Chondrocyte (in vitro differentiated cells): ENCODE measurements at places on chromosomes 3 and 15.

DNA sequence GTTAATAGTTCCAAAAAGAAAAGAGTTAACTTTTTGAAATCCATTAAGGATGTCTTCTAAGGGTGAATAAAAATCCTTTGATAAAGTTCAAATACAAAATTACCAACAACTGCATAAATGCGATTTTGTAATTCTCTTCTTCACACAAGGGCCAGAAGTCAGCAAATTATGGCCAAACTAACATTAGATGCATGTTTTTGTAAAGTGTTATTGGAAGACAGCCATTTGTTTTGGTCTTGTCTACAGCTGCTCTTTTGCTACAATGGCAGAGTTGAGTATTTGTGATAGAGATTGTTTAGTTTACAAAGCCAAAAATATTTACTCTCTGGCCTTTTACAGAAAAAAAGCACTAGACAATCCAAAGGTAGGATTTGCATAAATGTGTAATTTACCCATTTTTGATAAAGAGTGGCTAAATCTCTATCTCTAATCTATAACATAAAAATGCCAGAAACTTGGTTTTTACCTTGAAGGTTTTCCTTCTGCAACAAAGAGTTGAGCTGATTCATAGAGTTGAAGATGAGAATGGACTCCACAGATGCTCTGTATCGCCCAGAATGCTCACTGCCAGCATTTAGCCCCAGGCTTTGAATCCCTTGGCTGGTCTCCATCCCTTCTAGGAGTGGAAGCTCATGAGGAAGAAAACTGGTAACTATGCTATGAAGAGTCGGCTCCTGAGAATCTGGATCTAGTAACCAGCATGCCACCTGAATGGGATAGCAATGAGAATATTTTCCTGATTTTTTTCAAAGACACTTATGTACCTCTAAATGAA is 64.5 kb downstream of the POLQ start:
- H3K4me3 ChIP-seq: no peak overlapping the region
- H3K27ac ChIP-seq: no peak overlapping the region
- DNase-seq: no peak
- H3K27me3 ChIP-seq: no peaks in the 10 kb centered on the region
- no peaks in the 10 kb centered on the region for H3K36me3 ChIP-seq

DNA sequence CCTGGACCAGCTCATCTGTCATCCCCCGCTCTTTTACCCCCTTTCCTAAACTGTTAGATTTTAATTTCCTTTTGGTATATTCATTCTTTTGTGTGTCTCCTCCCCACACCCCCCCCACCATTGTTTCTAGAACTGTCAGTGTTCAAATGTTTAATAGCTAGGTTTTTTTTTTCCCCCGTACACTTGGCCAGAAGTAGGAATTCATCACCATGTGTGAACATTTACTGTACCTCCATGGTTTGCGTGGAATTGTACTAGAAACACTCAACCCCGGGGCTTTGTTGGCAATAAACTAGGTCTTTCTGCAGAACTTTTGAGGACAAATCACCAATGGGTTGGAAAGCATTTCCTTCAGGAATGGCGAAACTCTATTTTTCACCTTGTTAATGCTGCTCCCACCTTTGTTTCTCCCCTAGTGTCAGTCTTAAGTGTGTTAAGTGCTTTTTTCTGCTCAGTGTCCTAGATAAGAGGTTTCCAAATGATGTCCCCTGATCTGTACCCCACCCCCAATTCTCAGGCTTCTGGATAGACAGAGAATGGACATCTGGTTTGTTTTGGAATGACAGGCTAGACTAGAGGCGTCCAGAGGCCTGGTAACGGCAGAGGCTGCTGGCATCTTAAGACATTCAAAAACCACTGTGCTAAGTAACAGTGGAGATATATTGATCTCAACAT is 76.8 kb downstream of the SMAD3 start:
- H3K27ac ChIP-seq: peak overlapping the region; percentile 86
- no peak overlapping the region for H3K4me3 ChIP-seq

GRCh38 chr15:51681303-51681963 is at the start of gene SCG3:
Gene SCG3 (plus strand): TSS chr15:51681503. CDS start chr15:51681756, 253 bp downstream.
- peak; percentile 90 for DNase-seq
- H3K4me1 ChIP-seq: peaks cover 8% of the 10 kb centered on the region
- no peaks in the 10 kb centered on the region for H3K36me3 ChIP-seq
- peaks cover 38% of the 10 kb centered on the region for H3K27me3 ChIP-seq
- H3K27ac ChIP-seq: no peak within 1 kb of the TSS

- no peak for DNase-seq
- no peaks in the 10 kb centered on the region for H3K36me3 ChIP-seq
- no peak overlapping the region for H3K27ac ChIP-seq
- no peak overlapping the region for H3K4me3 ChIP-seq
Measured at GRCh38 chr3:117485841-117486240, 776.3 kb downstream of the TUSC7 start.

DNA sequence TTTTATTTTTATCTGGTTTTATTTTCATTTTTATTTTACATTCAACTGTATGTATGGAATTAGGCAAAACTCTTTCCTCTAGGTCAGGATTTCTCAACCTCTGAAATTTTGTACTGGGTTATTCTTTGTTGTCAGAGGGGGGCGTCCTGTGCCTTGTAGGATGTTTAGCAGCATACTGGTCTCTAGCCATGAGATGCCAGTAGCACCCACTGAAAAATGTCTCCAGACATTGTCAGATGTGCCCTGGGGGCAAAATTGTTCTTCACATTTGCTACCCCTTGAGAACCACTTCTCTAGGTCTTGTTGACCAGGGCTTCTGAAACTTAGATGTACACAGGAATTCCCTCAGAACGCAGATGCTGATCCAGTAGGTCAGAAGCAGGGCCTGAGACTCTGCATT is 5.4 kb downstream of the CHRNA5 start:
- peaks cover 9% of the 10 kb centered on the region for H3K4me1 ChIP-seq
- H3K27me3 ChIP-seq: peaks cover 4% of the 10 kb centered on the region
- no peaks in the 10 kb centered on the region for H3K36me3 ChIP-seq
- DNase-seq: no peak
- H3K4me3 ChIP-seq: no peak overlapping the region

- H3K4me1 ChIP-seq: peaks cover 28% of the 10 kb centered on the region
- H3K36me3 ChIP-seq: peaks cover 1% of the 10 kb centered on the region
- H3K27me3 ChIP-seq: no peaks in the 10 kb centered on the region
- no peak overlapping the region for H3K27ac ChIP-seq
- DNase-seq: no peak
- no peak overlapping the region for H3K4me3 ChIP-seq
Measured at GRCh38 chr15:64521201-64521600, 60.8 kb downstream of the ZNF609 start.

GRCh38 chr3:115996420-115997108 is 373.3 kb downstream of the GAP43 start:
- H3K36me3 ChIP-seq: no peaks in the 10 kb centered on the region
- H3K4me1 ChIP-seq: peaks cover 29% of the 10 kb centered on the region
- peak overlapping the region; percentile 59 for H3K27ac ChIP-seq
- no peak for DNase-seq

- H3K4me1 ChIP-seq: no peaks in the 10 kb centered on the region
- H3K27ac ChIP-seq: no peak overlapping the region
- H3K4me3 ChIP-seq: no peak overlapping the region
- no peak for DNase-seq
- H3K36me3 ChIP-seq: peaks cover 6% of the 10 kb centered on the region
- H3K27me3 ChIP-seq: no peaks in the 10 kb centered on the region
Measured at GRCh38 chr3:112519424-112520001, 20.2 kb upstream of the BTLA start.
